ENCODE measurements at places on chromosomes 5 and 9. TPM values are rescaled to one million over a fixed set of nuclear protein-coding genes. Genes with fewer than 3 reads are reported as not detected.

GRCh38 chr5:107776922-107777740 is 106.4 kb upstream of the EFNA5 start:
- DNase-seq = no peak

DNA sequence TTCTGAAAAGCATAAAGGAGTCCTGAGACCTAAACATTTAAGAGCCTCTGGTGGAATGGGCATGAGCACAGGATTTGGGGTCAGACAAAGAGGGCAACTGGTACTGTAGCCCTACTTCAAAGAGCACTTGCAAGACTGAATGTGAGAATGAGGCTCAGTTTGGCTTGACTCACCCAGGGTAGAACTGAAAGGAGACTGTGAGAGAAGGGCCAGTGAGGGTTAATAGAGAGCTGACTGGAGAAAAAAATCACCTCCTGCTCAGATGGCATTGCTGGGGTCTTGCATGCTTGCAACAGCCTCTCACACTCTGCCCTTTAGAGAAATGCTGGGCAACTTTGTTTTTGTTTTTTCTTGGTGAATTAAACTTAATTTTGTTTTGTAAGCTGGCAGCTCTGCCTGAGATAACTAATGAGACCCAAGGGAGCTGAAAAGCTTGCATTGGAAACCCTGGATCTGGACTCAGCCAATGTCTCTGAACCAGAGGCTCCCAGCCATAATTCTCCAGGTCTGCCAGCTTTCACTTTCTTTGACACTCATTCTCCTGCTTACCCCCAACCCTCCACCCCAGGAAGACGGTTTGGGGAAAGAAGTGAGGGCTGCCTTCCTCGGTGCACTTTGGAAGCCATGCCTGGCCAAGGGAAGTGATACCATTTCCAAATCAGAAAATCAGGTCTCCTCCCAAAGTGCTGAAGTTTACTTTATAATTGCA is 161.1 kb upstream of the PANK3 start:
- no peak for DNase-seq

DNA sequence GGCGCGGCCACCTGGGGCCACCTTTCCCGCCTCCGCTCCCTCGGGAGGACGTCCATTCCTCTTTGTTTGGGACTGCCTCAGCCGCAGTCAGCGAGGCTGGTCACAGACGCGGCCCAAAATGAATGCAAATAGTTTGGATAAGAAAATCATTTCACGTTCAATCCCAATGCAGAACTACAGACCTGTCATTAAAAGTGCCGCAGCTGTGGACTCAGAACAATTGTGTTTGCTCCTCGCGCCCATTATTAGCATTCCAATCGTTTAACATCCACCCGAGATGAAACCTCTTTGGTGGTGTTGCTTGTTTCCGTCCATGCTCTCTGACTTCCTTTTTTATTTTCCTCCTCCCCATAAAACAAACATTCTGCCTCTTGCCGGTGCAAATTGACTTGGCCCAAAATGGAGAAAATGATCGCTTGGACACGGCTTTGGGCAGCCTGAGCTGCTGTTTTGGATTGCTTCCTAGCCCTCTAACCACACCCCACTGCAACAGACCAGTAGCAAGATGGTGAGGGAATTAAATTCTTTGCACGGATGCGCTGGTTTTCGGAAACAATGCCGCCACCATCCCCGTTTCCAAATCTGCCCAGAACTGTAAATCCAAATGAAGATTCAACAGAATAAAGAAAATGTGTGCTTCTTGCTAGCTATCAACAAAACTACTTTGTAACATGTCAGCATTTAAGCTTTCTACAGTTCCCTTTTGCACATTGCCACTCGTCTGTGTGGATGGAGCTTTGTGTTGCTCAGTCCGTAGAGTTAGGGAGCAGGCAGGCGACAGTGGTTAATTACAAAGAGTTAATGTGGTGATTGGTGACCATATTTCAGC is 784 bp downstream of the NLN start:
- DNase-seq = no peak

DNA sequence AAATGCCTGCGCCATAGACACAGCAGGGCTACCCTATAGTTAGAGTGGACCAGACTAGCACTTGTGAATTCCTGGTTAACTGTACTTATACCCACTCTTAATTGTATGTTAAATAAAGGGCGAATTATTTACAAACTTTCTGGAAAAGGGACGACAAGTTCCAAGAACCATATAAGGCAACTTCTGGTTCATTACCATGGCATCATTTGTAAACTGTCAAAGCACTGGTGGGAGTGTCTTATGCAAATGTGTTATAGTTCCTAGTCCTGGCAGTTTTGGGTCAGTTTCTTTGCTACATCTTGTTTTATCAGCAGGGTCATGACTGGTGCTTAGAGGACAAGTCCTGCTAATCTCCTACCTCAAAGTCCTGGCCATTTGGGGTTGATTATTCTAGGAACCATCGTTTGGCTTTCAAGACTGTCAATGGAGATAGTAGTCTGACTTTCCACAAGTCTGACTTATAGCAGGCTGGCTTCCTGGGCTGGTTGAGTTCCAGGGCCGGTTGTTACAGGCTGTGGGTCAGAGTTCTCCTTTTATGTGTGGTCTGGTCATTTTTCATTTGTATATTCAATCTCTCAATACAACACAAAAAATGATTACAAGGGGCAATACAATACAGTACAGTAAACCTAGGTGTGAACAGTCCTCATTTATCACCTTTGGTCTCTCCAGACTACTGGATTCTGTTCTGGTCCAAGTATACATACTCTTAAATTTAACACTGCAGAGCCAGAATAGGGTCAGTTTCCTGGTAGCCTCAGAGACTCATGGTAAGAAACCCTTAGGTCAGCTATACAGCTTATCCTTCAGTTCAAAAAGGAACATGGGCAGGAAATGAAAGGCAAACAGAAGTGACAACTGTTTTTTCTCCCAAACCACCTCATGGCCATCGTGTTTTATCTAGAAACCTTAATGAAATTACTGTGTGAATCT is 8.3 kb upstream of the CFAP95 start:
- no peak for DNase-seq

Gene ANKRD31
- not detected for total RNA-seq

Gene EEIG1
- total RNA-seq = 5.2 TPM

Gene SMIM32
- total RNA-seq = not detected

GRCh38 chr9:71758785-71759184 is 9.5 kb downstream of the CEMIP2 start:
- DNase-seq = no peak

GRCh38 chr9:133538851-133539833 is 4.6 kb downstream of the ADAMTSL2 start:
- no peak for DNase-seq

- no peak for DNase-seq
These were observed 216.0 kb downstream of the KDM4C start for GRCh38 chr9:6973762-6974161.

- no peak for DNase-seq
These were observed 10.6 kb upstream of the NR3C1 start for GRCh38 chr5:143413958-143414669.

DNA sequence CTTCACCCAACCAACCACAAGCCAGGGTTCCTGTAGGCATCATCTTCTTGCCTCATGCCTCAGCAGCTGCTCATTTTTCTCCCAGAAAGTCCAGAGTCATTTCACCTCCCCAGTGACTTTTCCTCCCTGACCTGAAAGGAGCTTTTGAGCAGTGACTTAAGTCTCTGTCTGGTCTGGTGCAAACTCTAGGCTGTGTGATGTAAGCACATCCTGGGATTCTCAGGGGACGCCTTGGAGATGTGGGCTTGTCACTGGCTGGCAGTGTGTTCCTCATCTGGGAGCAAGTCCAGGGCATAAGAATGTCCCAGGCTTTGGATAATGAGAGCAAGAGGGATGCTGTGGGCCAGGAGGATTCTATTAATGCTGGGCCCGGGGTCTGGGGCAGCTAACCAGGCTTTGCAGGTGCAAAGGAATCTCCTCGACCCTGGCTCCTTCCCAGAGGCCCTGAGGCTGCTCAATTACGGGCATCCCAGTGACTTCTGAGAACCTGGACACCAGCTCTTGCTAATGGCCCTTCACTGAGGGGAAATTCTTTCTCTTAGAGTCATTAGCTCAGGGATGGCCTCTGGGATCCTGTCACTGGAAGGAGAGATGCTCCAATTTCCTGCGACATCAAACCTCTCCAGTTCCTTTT is 211.0 kb upstream of the PANK3 start:
- no peak for DNase-seq

Gene SEMA5A
- 0.04 TPM for total RNA-seq

Gene ANKRD20A1
- 1.6 TPM for total RNA-seq

Gene KLHL9
- total RNA-seq = 33.4 TPM

- no peak for DNase-seq
These were observed 3.3 kb downstream of the DNM1 start for GRCh38 chr9:128206484-128206883.

GRCh38 chr5:131649161-131649560 is 14.1 kb upstream of the RAPGEF6 start:
- no peak for DNase-seq

DNA sequence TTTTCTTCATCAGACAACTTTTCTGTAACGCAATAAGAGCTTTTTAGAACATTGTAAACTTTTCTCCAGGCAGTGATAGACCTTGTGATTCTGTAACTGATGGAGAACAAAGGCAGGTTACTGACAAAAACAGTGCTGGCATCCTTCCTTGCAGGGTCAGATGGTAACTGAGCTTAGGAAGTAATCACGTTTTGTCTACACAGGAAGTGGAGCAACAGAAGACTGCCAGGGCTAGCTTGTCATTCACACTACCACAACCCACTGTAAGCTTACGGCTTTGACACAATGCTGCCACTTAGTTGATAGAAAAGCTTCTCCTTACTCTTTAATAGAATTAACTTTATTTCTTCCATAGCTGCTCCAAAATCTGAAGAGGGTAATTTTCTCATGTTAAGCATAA is 46.8 kb downstream of the FBN2 start:
- no peak for DNase-seq

Gene LHX6
- 0.14 TPM for total RNA-seq

Gene KCNIP1
- not detected for total RNA-seq

Gene HBEGF
- 24.3 TPM for total RNA-seq

Gene TRMO
- 12.8 TPM for total RNA-seq

DNA sequence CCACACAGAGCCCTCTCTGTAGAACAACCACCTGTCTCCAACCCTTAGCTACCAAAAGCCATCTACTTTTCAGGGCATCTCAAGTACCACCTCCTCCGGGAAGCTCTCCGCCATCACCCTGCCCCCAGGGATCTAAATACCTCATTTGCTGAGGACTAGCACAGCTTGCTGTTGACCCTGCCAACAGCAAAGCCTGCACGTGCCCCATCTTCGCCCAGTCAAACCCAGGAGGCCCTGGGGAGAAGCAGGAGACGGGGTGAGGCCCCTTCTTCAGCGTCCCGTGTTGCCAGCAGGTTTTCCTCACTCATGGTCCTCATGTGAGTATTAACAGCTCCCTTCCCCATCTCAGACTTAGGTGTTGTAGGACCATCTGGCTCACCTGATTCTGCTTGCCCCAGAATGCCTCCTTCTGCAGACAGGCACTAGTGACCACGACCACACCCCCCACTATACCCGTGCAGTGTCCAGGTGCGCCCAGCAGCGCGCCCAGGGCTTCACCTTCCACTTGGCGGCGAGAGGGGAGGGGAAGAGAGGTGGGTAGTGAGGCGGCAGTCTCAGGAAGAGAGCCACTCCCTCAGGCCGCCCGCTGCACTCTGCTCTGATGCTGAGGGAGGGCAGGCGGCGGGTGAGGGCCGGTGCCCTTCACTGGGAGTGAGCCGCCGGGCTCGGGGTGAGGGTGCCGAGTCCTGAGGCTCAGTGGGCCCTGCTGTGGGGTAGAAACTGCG is 11.1 kb downstream of the VAV2 start:
- no peak for DNase-seq

- no peak for DNase-seq
These were observed 347.6 kb downstream of the GADD45G start for GRCh38 chr9:89952401-89952800.

GRCh38 chr5:3356016-3356415 is 239.6 kb upstream of the IRX1 start:
- DNase-seq = no peak

Gene IRX1
- total RNA-seq = not detected

Gene ELAVL2
- 0.07 TPM for total RNA-seq

Gene CTSL
- total RNA-seq = 178 TPM

DNA sequence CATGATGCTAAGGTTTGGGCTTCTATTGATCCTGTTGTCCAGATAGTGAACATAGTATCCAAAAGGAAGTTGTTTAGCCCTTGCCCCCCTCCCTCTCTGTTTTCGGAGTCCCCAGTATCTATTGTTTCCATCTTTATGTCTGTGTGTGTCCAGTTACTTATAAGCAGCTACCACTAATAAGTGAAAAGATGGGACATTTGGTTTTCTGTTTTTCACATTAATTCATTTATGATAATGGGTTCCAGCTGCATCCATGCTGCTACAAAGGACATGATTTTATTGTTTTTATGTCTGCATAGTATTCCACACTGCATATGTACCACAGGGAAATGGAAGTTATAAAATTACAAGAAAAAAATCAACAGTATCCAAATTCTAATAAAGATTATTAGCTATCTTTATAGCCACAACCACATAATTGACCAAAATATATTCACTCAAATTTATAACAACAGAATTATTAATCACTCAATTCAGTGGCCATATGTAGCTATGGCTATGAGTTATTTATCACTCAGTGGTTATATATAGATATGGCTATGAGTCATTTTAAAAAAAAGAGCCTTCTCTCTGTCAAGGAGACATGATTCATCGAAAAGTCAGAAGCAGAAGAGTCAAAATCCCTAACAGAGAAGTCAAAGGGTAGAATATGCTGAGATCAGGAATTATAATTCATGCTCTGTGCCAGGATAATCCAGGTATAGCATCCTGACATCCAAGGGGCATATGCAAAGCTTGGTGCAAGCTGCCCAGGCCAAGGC is 367.5 kb downstream of the DEPDC1B start:
- DNase-seq = no peak

GRCh38 chr5:1174122-1174936 is 27.1 kb upstream of the SLC6A19 start:
- DNase-seq = no peak

- no peak for DNase-seq
These were observed 52.4 kb upstream of the COX7C start for GRCh38 chr5:86565197-86565789.

DNA sequence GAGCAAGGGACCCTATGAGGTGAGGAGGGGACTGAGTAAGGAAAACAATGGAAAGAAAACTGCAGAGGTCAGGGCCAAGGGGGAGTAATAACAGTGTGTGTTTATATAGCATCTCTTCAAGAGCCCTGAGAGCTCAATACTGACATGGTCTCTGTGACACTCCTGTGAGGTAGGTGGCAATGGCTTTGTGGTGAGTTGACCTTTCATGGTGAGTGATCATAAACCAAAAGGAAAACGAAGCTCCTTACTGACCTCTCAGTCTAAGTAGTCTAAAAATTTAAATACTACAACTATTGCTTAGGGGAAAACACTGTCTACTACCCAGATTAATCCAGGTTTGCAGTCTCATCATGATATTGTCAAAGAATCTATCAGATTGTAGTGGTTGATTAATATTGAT is 130.9 kb downstream of the SNCAIP start:
- DNase-seq = no peak

GRCh38 chr9:107872457-107873192 is 383.1 kb upstream of the KLF4 start:
- DNase-seq = no peak
